GM04503 (cell line): ENCODE measurements at places on chromosomes 7 and 10.

- no peak for DNase-seq
These were observed 76.6 kb upstream of the FGFR2 start for GRCh38 chr10:121674885-121675284.

GRCh38 chr10:48623607-48624132, 18.8 kb upstream of the ARHGAP22 start:
- no peak for DNase-seq

DNA sequence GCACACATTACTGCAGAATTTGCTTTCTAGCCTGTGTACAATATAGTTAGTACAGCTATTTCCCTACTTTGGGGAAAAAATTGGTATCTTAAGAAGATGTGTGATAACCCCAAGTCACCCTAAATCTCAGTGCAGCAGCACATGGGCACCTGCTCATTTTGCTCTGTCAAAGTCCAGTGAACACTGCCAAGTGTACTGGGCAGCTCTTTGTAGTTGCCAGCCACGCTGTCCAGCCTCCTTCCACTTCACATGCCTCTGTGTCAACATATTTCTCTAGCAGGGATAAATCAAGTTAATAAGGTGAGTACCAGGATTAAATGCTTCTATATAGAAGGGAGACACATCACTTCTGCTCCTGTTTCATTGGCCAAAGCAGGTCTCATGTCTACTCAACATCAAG, 87.1 kb upstream of the CDC14C start:
- no peak for DNase-seq

DNA sequence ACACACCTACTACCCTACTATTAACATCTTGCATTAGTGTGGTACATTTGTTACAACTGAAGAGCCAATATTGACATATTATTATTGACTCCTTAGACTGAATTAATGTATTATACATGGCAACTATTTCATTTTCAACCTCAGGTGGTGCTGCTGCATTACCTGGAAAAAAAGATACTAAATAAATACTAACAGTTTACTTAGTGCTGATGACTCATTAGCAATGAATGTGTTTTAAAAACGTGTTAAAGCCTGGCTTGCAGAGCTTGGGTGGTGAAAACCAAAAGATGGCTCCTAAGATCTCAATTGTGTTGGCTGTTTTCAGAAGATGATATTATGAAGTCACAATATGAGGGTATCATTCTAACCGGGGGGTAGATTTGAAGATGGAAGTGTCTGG, 34.8 kb downstream of the CFAP43 start:
- DNase-seq = no peak

- no peak for DNase-seq
These were observed 399.3 kb downstream of the PPP1R3A start for GRCh38 chr7:113519472-113519871.

GRCh38 chr7:49714182-49714581, 59.3 kb upstream of the VWC2 start:
- no peak for DNase-seq

DNA sequence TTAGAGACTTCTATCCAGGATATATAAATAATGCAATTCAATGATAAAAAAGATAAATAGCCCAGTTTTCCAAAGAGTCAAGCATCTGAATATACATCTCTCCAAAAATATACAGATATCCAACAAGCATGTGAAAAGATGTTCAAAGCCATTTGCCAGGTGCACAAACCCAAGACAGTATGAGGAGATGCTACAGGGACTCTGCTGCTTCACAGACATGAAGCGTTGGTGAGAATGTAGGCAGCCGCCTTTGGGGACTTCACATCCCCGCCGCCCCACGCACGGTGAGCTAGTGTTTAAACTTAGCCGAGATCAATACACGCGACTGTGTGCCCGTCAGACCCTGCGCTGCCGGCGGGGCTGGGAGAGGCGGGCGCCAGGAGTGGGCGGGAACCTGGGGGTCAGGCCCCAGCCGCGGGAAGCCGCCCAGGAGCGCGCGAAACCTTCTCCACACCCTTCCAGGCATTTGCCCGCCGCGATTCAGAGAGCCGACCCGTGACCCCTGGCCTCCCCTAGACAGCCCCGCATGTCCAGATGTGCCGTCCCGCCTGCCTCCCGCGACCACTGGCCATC, 927 bp upstream of the ALOX5 start:
- DNase-seq = no peak

DNA sequence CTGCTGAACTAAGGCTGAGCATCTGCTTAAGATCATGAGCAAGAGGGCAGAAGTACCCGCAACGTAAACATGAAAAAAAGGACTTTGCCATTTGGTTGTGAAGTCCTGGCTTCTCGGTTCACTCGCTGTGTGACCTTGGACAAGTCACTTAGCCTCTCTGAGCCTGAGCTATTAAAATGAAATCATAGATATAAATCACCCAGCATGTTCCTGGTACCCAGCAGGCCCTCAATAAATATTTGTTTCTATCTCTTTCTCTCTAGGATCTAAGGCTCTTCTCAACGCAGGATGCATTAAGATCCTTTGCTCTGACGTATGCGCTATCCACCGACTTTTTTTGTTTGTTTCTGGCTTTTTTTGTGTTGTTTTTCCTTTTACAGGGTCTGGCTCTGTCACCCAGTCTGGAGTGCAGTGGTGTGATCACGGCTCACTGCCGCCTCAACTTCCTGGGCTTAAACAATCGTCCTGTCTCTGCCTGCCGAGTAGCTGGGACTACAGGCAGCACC, 6.7 kb downstream of the HIP1 start:
- no peak for DNase-seq

- DNase-seq = no peak
These were observed 131.7 kb downstream of the DYNC1I1 start for GRCh38 chr7:95904099-95904498.

GRCh38 chr10:56905051-56905450, 544.0 kb upstream of the ZWINT start:
- no peak for DNase-seq

DNA sequence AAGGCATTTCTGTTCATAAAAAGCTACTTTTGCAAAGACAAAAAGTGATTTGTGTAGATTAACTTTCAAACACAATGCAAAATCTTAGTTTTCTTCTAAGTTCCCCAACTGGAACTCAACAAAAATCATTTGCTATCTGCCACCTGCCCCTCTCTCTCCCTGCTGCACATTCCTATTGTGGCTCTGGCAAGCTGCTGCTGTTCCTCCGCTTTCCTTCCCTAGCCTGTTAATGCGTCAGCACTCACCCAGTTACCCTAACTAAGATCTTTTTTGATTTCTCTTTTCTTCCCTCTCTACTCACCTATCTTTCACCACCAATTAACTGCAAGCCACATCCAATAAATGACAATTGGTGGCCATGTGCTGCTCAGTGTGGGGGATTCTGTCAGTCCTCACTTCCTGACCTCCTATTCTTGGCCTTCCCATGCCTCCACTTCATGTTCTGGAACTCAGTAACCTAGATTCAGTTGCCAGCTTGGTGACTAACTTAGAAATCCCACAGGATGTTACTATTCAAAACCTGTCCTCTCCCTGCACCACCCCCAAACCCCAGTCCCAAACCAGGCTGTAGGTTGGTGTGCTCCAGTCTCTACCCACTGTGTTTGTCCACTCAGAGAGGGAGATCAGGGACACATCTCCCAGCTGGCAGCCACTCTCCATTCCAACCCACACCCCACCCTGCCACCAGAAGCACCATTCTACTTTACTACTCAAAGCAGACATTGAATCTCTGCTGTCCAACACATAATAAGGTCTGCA, 140.2 kb upstream of the CTTNBP2 start:
- no peak for DNase-seq

GRCh38 chr7:80133361-80134114, 1.1 kb upstream of the GNAI1 start:
- DNase-seq = no peak

DNA sequence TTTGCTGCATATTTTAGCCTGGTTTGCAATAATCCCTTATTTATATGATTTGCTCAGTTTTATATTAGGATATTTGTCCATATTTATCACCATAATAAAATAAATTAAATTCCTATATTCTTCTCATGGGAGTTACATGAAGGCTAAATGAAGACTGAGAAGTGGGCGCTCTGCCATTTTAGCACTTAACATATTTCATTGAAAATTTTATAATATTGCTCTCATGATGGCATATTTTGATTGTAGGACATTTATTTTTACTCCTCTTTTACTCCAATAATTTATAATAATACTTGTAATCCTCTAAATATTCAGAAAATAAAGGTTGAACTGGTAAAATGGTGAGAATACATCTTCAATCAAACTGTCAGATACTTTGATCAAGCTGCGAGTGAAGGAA, 99.8 kb upstream of the SEMA3A start:
- DNase-seq = no peak

- no peak for DNase-seq
These were observed 205.0 kb downstream of the TFEC start for GRCh38 chr7:115825456-115826115.

DNA sequence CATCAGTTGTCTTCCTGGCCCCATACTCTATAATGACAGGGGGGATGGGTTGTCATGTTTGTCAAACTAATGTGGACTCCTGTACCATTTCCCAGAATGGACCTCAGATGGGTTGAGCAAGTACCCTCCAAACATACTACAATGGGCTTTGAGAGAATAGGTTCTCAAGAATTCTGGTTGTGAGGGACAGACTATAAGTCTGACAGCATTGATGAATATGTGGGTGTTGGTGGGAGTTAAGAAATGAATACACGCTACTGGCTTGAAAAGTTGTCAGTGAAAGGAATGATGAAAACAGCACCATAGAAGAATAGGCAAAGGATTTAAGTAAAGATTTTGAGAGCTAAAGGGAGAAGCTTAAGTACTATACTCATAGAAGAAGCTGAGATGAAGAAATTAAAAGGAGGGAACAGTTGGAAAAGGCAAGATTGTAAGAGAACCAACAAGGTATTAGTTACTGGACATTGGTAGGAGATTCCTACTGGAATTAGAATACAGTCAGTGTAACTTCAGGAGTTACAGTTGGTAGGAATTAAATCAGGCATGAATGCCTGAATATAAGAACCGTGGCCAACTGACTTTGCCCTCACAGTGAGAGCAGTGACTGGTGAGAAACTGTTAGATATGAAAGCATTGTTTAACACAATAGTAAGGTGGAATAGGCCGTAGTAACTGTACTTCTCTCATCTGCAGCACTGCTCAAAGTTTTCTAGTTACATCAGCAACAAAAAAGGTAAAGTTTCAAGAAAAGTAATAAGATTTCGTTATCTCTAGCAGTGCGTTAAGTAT, 86.3 kb downstream of the LCOR start:
- no peak for DNase-seq

DNA sequence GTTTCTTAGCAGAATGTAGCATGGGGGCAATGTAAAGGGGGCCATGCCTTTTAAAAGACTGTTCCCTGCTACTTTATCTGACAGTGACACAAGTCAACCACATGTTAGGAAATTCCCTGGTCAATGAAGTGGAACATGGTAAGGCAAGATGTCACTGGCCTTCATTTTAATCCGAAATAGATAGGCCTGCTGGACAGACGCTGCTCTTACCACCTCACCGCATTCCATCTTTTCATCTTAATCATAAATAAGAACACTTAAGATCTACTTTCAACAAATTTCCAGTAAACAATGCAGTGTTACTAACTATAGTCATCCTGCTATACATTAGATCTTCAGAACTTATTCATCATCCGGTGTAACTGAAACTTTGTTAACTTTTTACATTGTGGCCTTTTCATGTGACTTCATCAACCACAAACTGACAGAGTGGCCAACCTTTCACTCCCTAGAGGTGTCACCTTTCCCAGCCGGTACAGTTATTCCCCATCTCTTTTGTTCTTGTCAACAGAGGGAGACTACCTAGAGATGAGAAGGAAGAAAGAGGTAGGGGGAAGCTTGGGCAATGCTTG, 15.6 kb downstream of the ASB4 start:
- DNase-seq = no peak

DNA sequence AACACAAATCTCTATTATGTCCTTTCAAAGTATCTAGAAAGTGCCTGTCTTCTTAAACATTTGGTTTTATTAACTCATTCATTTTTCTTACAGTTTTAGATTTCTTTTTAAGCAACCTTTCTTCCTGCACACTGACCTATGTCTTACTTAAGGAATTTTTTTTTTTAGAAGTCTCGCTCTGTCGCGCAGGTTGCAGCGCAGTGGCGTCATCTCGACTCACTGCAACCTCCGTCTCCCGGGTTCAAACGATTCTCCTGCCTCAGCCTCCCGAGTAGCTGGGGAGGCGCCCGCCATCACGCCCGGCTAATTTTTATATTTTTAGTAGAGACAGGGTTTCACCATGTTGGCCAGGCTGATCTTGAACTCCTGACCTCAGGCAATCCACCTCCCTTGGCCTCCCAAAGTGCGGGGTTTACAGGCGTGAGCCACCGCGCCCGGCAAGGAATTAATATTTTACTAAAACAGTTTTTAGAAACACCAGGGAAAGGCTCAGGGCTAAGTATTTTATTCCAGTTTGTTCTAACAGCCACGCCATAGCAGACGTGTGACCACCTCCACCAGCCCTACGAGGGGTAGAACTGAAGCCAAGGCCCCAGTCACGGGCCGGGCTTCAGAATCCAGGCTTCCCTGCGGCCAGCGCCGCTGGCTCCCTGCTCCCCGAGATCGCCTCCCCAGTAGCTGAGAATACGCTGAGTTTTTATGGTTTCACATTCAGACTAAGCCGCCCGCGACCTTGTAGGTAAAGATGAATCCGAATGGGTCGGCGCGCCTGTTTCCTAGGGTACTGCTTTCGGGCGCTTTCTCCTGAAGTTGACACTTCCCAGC, 941 bp upstream of the LUC7L2 start:
- peak; percentile 11 for DNase-seq

DNA sequence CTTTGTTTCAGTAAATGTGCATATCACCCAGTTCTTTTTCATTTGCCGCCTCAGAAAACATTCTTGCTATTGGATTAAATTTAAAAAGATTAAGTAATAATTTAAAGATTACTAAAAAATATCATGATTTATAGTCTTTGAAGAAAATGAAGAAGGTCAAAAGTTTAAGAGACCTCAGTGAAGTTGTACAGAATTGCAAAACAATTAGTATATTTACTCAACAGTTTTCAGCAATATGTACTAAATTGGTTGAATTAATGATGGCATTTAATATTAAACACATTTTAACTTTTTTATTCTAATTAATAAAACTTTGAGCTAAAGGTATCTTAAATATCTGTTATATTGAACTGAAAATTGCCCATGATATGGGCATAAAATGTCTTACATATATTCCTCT, 49.9 kb upstream of the KLF6 start:
- no peak for DNase-seq
